ENCODE measurements at places on chromosomes 7 and 10.

DNA sequence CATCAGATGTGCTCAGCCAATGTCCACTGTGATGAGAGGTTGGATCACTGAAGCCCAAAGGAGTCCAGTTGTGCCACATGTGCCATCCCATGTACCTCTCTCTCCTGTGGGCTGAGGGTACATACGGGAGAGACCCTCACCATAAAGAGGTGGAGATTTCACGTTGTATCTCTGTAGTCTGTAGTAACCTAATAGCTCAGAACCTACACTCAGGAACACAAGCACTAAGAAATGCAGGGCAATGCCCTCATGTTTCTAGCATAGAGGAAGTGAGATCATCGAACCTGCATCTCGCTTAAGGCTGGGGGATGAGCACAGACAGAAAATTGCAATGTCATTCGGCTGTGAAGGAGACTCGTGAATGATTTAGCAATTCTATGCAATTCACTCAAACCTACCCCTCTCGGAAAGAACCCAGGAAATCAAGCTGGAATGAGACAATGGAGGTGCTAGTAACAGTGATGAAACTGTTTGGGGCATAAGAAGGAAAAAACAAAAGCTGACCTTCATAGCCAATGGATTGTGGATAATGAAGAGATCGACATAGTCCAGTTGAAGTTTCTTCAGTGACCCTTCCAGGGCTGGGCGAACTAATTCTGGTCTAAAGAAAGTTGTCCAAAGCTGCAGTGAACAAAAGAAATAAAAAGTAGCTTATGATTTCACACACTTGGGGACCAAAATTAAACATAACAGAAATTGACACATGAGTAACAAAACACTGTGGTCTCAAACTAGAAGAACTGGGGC, 80.3 kb upstream of the UCN3 start:
- DNase-seq = no peak

- no peak for DNase-seq
Measured at GRCh38 chr10:116612107-116612769, 8.5 kb upstream of the PNLIPRP2 start.

- no peak for DNase-seq
Measured at GRCh38 chr10:111974325-111974724, 209.2 kb downstream of the GPAM start.

DNA sequence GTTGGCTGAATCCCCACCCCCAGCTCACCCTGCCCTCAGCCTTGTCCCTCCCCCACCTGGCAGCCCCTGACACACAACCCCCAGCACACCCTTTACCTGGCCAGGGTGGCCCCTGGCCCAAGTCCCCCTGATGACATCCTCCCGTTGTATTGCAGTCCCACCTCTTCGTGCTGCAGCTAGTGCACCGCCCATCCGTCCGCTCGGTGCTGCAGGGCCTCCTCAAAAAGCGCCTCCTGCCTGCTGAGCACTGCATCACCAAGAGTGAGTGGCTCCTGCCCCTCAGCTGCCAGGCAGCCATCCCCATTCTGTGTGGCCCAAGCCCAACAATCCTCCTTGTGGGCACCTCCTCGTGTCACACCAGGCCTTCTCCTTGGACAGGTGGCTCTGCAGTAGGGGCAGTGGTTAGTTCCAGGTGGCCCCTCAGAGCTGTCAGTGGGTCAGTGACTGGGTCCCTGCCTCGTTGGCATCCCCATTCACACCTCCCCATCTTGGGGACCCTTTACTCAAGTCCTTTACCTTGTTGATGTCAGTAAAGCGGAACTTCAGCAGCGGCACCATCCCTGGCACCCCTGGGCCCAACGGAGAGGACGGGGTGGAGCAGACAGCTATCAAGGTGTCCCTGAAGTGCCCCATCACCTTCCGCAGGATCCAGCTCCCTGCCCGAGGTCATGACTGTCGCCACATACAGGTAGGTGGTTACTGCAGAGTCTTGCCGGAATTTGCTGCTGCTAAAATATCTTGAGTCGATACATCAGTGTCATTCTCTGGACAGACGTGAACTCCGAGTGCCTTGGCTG, 14.3 kb downstream of the ZMIZ2 start:
- DNase-seq = no peak

- no peak for DNase-seq
Measured at GRCh38 chr7:123366626-123367025, 166.9 kb upstream of the SLC13A1 start.

GRCh38 chr7:24911213-24911603, 68.8 kb downstream of the OSBPL3 start:
- no peak for DNase-seq

GRCh38 chr10:97937928-97938327, 88.3 kb downstream of the GOLGA7B start:
- DNase-seq = no peak

DNA sequence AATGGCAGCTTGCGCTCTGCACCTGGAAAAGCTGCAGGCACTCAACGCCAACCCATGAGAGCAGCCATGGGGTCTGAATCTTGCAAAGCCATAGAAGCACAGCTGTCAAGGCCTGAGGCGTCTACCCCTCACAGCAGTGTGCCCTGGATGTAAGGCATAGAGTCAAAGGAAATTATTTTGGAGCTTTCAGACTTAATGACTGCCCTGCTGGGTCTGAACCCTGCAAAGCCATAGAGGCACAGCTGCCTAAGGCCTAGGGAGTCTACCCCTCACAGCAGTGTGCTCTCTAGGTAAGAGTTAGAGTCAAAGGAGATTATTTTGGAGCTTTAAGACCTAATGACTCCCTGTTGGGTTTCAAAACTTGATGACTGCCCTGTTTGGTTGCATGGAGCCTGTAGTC, 706.9 kb upstream of the VSTM2A start:
- no peak for DNase-seq

DNA sequence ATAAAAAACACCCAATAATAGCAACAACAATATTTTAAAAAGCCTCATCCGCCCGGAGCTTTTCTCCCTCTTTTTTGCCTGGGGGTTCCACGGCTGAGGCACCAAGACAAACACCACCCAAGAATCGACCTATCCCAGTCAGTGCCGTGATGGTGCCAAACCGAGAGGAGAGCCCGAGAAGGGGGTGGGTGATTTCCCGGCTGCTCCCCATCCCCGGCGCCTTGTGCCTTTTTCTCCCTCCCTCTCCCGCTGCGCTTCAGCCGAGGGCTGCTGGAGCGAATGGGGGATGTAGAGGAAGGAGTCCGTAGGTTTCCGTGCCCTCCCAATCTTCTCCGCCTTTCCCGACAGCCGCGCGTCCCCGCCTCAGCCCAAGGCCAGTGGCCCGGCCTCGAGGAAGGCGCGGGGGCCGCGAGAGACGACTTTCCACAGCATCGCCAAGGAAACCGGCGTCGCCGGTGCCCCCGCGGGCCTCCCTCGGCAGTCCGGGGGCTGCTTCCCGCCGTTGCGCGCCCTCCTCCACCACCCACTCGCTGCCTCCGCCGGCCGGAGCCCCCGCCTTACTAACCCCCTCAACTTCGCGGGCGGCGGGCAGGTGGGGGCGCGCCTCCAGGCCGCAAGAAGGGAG, 1.3 kb downstream of the EGR2 start:
- no peak for DNase-seq

GRCh38 chr7:134885967-134886352, 100.3 kb upstream of the AGBL3 start:
- peak; percentile 87 for DNase-seq

GRCh38 chr10:1240341-1240775, 184.2 kb downstream of the WDR37 start:
- no peak for DNase-seq

GRCh38 chr7:20545016-20545415, 70.5 kb upstream of the ABCB5 start:
- no peak for DNase-seq

DNA sequence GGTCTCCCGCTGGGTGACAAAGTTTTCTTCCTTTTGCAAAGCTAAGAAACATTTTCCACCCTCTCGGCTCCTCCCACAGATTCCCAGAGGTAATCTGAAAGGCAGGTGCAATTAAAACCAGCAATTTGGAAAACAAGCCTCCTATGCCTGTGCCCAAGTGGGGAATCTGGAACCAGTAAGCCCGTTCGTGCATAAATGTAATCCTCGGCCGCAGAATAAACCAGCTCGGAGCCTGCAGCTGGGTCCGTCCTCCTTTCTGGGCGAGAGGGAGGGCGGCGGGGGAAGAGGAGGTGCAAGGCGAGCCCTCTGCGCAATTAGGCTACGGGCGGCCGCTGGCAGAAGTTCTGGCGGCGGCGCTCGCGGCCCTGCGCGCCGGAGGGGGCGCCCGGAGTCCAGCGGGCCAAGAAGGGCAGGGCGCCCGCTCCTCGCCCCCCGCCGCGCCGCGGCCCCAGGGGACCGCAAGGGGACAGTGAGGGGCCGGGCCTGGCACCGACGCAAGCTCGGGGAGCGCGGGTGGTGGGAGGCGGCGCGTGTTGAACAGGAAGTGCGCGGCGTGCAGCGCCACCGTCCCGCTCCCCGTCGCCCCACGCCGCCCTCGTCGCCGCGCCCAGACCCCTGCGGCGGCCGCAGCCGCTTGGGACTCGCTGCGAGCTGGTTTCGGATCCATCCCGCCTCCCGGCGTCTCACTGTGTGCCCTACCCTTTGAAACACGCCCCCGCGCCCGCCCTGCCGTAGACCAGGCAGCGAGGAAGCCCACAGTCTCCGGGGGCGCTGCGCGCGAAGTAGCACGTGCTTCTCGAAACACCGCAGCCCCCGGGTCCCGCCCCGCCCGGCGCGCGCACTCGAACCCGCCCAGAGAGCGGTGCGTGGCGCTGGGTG, at the start of gene PRKAG2:
TSS of gene PRKAG2 (minus strand) at position 217 of the 879 bp plus-strand sequence. CDS start 495 bp downstream, outside the sequence.
- peak; percentile 30 for DNase-seq

- DNase-seq = no peak
Measured at GRCh38 chr7:107173691-107174406, 5.0 kb downstream of the HBP1 start.

DNA sequence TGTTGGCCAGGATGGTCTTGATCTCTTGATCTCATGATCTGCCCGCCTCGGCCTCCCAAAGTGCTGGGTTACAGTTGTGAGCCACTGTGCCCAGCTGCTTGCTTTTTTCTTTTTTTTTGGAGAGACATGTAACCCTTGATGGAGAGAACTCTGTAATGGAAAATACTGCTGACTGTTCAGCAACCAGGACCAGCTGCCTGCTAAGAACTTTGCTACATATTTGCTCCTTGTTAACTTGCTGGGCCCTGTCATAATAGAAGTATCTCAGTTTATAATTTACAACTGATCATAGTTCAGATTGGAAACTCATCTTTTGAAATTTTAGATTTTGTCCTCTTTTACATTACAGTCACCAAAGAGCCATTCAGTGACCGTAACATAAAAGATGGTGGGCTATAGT, 34.9 kb downstream of the TASOR2 start:
- DNase-seq = no peak

- DNase-seq = peak; percentile 20
Measured at GRCh38 chr10:88070080-88070880, 206.9 kb downstream of the PTEN start.

- peak; percentile 65 for DNase-seq
Measured at GRCh38 chr10:102347236-102347828, 48.2 kb upstream of the NFKB2 start.

GRCh38 chr7:111639934-111640333, 77.6 kb upstream of the IMMP2L start:
- no peak for DNase-seq

DNA sequence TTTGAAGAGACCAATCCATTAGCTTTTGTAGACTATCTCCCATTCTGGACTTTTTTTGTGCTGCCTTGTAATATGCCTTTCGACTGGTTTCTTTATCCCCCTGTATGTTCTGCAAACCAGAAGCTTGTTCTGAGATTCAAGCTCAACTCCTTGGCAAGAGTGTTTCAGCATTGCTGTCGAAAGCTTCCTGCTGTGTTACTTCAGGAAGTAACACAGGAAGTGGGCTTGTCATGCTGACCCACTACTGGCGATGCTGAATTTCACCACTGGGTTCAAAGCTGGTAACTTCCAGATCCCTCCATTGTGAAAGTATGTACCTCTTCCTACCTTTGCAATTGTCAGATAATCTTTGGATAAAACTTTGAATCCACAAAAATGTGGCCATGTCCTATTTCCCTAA, 57.9 kb upstream of the INSYN2A start:
- no peak for DNase-seq

- no peak for DNase-seq
Measured at GRCh38 chr7:69696054-69696591, 97.8 kb downstream of the AUTS2 start.

GRCh38 chr7:124779194-124779593, 13.6 kb upstream of the GPR37 start:
- DNase-seq = no peak

- DNase-seq = no peak
Measured at GRCh38 chr7:104209063-104209462, 1.2 kb upstream of the ORC5 start.

DNA sequence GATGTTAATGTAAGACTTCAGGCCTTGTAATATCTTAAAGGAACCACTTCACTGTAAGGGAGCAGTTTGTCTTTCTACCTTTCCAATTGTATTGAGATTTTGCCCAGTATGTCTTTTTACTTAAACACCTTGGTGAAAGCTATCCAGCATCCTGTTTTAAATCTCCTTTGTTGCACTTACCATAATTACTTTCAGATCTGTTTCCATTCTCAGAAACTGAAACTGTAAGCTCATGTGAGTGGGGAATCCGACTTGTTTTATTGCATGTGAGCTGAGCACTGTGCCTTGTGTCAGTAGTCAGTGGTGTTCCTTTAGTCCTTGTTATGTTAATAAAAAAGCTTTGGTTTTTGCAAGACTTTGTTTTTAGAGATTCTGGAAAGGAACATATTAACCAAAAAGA, 42.2 kb downstream of the BMPR1A start:
- DNase-seq = peak; percentile 58

DNA sequence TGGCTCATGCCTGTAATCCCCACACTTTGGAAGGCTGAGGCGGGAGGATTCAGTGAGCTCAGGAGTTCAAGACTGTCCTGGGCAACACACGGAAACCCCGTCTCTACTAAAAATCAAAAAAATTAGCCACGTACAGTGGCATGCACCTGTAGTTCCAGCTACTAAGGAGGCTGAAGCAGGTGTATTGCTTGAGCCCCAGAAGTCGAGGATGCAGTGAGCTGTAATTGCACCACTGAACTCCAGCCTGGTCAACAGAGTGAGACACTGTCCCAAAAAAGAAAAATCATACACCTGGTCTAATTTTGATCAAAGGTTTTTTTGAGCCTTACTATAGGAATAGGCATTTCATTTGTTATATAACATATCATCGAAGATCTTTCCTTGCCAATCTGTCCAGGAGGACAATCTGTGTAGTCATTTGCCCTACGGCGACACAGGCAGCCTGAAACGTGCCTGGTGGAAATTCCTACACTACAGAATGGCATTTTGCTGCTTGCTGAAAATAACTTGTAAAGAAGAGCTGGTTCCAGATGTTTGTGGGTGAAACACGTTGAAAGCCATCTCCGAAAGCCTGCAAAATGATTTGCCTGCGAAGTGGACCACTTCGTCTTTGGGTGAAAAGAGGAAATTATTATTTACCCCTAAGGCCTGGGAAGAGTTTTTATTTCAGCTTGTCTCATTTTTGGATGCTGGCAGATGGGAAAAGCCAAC, 31.3 kb upstream of the GDI2 start:
- DNase-seq = no peak

DNA sequence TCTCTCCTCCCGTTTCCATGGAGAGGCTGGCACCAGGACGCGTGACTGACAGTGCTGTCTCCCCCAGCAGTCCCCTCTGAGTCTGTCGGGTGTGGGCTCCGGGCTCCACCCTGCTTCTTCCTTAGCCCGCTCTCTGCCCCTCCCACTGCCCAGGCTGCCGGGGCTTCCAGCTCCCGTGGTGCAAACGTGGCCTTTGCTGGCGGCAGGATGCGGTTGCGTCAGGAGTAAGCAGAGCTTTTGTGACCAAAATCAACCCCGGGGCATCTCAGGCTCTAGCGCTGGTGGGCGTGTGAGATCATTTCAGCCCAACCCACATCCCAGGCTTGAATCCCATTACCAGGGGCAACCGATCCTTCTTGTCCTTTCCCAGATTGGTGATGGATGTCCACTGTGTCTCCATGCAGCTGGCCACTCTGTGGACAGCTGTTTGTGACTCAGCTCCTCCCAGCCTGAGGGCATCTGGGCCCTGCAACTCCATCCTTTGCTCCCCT, 28.2 kb downstream of the PTPRE start:
- peak; percentile 25 for DNase-seq
